ENCODE measurements at places on chromosomes 6 and 20. TPM values are rescaled to one million over a fixed set of nuclear protein-coding genes. Genes with fewer than 3 reads are reported as not detected.

The ALDH8A1 gene
- 0.29 TPM for total RNA-seq

The IL20RA gene
- 0.29 TPM for total RNA-seq

DNA sequence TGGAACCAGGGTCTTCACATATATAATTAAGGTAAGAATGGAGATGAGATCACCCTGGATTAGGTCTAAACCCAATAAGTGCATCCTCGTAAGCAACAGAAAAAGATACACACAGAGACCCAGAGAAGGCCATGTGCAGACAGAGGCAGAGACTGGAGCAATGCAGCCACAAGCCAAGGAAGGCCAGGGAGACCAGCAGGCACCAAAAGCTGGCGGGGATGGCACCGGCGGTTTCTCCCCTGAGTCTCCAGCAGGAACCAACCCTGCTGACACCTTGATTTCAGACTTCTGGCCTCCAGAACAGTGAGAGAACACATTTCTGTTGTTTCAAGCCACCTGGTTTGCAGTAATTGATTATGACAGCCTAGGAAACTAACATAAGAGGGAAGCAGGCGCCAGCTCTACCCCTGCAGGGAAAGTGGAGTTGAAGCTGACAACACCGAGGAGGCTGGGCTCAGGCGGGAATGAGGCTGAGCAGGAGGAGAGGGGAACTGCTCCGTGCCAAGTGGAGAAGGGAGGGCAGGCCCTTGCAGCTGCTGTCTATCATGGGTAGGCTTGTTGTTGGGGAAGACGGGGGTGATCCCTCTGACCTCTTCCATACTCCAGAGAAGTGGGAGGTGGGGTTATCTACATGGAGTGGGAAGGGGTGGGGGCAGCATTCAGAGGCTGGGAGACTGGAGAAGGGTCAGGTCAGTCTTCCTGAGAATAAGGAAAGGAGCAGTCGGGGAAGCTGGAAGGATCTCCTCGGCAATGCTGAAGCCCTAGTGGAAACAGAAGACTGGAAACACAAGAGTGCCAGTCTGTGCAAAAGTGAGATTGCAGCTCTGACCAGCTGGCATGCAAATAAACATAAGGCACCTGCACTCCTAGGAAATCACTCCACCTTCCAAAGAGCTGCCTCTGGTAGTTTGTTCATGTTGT, 72.7 kb downstream of the NFATC2 start:
- no peaks in the 10 kb centered on the region for H3K36me3 ChIP-seq
- DNase-seq = no peak
- no peaks in the 10 kb centered on the region for H3K27me3 ChIP-seq
- H3K27ac ChIP-seq = no peak overlapping the region

The RAB32 gene
- 115 TPM for total RNA-seq

All from osteoblast (primary cell).